ENCODE measurements at places on chromosomes 6 and 20.

DNA sequence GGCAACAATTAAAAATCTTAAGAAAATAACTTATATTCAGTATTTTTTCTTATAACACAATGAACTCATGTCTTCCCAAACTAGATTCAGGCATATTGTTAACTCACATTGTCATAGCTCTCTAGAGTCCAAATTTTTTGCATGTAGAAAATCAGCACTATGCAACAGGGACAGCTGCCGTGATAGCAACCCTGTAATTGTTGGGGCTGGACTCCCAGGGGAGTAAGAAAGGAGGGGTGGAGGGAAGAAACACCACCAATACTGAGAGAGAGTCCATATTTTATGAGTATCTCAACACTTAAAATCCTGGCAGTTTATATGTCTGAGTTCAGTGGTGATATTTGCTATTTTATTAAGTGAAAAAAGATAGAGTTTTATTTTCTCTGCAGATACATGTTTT lies 89.6 kb upstream of the HS3ST5 start:
- DNase-seq, result no peak

DNA sequence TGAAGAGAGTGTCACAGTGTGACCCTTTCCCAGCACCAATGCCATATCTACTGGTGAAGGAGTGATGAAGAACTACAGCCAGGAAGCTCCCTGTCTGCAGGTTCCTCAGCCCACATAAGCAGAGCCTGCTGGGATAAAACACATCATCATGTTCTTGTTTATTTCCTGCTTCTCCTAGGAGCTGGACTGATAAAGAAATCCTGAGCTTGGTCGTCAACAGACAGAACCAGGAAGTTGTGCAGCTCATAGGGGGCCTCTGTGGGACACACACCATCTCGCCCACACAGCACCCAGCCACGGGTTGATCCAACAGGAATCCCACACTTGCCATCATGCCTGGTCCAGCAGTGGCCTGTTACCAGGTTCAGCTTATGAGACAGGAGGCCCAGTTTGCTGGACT lies 2.8 kb upstream of the CSTL1 start:
- DNase-seq, result no peak

- DNase-seq, result no peak
These were observed 664.9 kb upstream of the CITED2 start for GRCh38 chr6:140039364-140039763.

DNA sequence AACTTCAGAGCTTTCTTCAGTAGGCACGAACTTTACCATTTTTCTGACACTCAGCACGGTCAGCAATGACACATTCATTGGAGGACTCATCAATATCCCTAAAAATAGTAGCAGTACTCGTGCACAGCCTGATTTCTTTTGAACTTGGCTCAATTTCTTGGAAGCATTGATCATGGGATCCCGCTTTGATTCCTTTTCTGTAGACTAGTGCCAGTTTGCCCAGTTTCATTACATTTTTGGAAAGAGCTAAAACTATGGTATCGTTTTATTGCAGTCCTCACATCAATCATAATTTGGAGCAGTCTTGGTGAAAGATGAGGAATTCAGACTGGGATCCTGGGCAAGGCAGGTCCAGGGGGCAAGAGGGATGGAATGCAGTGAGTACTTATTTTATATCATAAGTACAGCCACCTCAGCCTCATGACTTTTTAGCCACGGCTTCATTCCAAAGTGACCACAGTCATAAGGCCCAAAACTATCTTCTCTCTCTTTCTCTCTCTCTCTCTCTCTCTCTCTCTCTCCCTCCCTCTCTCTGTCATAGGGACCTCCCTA lies 170.9 kb upstream of the AKAP12 start:
- no peak for DNase-seq

- DNase-seq, result no peak
These were observed 184.2 kb upstream of the FOXA2 start for GRCh38 chr20:22768266-22769178.

DNA sequence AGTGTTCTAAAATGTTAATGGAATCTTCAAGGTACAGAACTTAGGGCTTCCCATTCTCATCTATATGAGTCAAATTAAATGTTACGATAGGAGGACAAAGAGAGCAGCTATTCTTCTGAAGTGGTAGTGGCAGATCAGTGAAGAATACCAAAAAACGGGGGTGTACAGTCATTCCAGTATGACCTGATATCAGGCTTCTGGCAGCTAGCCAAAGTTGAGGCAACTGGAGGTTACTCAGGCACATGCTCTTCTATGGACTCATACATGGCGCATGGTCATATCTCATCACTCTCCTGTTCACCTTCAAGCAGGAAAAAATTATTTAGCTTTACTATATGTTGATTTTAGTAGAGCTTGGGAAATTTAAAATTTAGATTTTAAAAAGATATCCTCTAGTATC lies 1608.8 kb downstream of the GRIK2 start:
- no peak for DNase-seq

DNA sequence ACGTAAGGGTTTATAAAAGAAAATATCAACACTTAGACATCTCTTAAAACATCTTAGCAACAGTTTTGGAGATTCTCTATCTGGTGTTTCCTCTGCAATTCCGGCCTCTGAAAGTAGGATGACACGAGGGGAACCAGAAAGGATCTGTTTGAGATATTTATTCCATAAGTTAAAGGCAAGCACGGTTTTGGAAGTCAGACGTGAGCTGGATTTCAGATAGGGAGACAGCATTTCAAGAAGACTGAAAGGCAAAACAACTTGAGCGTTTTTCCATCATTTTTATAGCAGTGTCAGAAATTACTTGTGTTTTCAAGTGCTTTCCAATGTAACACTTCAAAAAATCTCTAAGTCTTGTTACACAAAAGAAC lies 52.9 kb upstream of the BTN3A2 start:
- no peak for DNase-seq
